Keratinocyte (primary cell): ENCODE measurements at places on chromosomes 7 and 10.

DNA sequence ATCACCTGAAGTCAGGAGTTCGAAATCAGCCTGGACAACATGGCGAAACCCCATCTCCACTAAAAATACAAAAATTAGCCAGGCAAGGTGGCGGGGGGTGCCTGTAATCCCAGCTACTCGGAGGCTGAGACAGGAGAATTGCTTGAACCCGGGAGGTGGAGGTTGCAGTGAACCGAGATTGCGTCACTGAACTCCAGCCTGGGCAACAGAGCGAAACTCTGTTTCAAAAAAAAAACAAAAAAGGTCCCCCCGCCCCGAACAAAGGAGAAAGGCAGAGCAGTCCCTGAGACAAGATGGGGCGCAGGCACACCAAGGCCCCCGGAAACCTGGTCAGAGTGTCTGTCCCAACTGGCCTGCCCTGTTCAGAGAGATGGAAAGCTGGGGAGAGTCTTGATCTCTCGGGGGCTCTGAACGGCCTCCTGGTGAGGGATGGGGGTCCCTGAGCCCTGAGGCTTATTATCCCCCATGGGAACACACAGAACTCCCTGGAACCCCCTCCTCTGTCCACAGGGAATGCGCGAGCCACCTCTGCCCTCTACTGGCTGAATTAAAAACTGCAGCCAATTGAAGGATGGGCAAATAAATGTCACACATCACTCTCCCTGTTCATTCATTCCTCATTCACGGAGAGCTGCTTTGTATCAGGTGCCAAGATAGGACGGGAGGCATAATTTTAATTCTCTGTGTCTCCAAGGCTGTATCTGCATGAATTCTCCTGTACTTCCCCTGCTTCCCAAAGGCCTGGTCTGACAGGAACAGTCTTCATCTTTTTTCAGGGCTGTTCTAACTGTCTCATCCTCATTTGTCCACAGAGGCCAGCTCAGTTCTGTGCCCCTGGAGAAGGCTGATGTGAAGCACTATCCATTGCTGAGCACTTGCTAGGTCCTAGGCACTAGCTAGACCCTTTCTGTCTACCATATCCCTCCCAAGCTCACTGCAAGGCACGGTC is 28.9 kb downstream of the MAT1A start:
- DNase-seq = no peak

GRCh38 chr7:132872034-132872433 is 209.9 kb downstream of the CHCHD3 start:
- no peak for DNase-seq

- DNase-seq = no peak
Observed at GRCh38 chr7:134926396-134926795, 59.9 kb upstream of the AGBL3 start.

DNA sequence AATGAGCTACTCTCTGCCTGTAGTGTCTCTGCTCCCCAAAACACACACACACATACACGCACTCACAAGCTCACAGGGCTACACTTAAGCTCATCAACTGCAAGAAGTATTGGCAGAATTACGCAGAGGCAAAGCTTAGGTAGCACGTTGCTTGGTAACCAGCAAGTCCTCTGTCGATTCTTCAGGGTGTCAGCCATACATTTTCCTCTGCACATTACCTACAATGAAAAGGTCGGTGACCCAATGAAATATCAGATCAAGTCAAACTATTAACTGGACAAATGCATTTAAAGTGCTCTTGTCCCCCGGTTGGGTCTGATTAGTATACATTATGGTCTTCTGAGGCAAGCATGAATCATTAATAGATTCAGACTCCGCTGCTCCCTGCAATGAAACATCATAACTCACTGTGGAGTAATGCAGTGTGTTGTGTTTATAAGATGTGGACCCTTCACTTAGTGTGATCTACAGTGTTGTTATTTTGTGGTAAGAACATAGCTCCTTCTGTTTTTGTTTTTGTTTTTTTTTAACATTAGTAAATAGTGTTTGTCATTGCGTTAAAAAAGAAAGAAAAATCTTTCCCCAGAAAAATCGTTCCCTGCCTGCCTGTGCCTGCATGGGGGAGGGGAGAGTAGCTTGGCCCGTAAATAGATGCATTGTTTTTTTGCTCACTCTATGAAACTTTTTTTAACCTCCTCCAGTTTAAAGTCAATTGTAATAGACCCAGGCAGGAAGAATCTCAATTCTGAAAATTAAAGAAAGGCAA is 325.5 kb downstream of the SFMBT2 start:
- no peak for DNase-seq

GRCh38 chr10:100791369-100792058 is 46.1 kb downstream of the PAX2 start:
- DNase-seq = no peak

DNA sequence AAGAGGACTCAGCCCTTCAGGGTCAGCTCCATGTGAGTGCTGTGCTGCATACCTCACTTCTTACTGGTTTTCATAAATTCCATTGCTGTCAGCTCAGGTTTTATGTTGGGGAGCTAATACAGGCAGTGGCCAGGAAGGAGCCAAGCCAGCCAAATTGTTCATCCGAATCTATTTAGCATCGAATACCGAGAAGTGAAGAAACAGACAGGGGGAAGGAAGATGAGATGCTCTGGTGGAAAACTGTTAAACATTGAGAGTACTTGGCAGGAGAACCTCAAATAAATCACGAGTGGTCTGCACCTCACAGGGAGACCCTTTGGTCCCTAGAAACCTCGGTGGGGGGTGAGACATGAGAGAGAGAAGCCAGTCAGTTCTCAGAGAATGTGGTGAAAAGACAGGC is 196.0 kb upstream of the TMEM72 start:
- DNase-seq = no peak

- DNase-seq = peak; percentile 68
Observed at GRCh38 chr10:4671451-4672145, 154.4 kb upstream of the AKR1E2 start.

DNA sequence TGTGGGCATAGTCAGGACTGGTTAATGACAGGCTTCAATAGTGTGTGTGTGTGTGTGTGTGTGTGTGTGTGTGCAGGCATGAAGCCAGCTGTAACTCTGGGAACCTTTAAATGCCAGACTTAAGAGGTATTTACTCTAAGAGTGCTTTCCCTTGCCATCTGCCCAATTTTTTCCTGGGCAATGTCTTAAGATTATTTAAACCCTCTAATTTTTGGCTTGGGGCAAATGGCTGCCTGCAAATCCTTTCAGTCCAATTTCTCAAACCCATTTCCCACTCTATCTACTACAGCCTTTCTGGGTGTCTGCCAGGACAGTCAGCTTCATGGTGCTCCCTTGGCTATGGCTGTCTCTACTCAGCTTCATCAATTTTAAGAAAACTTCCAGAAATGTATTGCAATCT is 62.6 kb upstream of the C1GALT1 start:
- DNase-seq = no peak

DNA sequence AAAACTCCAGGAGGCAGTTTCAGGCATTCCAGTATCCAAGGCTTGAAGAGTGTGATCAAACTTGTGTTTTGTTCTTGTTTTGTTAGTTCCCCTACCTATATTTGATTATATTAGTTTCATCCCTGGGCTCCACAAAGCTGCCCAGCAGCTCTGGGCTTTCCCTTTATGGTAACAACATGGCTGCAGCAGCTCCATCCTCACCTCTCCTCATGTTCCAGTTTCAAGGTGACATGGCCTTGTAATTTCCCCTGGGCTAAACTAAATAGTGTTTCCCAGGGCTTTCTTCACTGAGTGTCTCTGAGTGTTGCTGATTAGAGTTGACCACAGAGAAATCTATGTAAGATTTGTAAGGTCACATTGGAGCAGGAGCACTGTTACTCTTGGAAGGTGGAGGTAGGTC is 83.4 kb downstream of the MACC1 start:
- no peak for DNase-seq

GRCh38 chr7:92621561-92622023 is 31.4 kb upstream of the FAM133B start:
- no peak for DNase-seq

- DNase-seq = no peak
Observed at GRCh38 chr10:78783753-78784152, 285.0 kb upstream of the ZMIZ1 start.

DNA sequence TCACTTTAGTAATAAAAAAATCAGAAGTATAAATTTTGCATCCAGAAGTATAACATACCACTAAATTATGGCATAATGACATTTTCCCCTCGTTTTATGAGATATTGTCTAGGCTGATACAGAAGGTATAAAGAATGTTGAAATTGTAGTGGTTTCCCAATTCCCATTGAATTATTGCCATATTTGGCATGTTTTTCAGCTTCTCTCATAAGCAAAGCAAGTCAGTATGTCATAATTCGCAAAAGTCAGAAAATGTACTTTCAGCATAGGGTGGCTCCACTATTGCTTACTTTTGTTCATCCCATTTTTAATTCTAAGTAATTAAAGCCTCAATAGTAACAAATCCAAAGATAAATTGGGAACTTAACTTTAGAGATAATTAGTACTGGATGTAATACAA is 19.7 kb upstream of the PTPRZ1 start:
- no peak for DNase-seq

DNA sequence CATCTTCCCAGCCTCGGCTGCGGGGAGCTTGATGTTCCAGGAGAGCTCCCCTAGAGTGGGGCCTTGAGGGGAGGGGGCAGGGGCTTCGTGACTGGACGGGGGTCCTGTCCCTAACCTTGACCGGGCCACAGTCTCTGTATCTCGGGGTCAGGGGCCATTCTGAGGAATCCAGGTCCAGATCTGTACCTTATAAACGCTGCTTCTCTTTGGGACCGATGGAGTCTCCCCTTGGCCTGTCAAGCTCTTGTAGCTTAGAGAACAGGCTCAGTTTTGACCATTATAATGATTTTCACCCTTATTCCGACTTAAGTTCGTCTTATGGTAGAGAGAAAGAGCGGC is 831 bp downstream of the ZKSCAN5 start:
- no peak for DNase-seq

DNA sequence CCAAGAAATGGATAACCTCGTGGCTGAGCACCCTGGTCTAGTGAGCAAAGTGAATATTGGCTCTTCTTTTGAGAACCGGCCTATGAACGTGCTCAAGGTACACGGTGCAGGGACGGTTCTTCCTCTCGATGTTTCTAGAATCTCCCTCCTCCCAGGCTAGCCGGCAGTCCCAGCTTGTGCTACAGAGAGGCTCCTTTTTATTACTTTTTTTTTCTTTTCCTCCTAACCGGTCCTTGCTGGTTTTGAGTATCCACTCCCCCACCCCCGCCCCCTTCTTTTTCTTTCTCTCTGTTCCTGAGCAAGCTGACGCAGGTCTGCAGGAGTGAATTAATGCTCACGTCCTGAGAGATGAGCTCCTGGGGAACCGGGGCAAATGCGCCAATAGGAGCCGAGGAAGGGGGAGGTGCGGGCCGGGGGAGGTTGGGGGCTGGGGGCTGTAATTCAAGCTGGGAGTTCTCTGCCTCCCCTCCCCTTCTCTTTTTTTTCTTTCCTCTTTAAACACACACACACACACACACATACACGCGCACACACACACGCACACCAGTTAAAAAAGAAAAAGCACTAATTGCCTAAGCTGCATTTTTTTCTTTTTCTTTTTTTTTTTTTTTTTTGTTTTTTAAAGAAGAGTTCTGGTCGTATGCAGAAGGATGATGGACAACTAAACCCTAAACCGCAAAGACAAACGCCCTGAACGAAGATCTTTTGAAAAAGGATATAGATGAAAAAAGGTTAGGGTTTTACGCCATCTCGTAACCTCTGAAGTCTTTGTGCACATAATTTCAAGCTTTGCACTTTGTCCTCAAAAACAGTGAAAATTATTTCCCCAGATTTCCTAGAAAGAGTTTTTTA is 6.6 kb downstream of the CPA2 start:
- DNase-seq = no peak

GRCh38 chr10:16585103-16585502 is 63.4 kb upstream of the C1QL3 start:
- no peak for DNase-seq

DNA sequence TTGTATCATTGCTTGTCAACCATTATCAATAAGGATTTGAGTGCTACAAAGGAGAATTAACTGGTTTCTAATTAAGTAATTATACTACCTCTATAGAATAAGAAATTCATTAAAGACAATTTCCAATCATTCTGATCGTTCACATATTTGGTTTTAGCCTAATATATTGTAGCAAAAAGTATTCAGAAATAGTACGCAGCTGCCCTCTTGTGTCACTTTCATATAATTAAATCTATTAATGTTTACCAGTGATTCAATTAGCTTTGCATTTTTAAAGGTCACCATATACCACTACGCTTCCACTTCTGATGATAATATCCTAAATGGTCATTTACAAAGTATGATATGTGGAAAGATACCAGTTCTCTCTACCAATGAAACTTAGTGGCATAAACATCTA is 128.3 kb downstream of the NEBL start:
- DNase-seq = no peak

- DNase-seq = peak; percentile 19
Observed at GRCh38 chr10:119817991-119818888, 54.4 kb downstream of the MCMBP start.

- DNase-seq = no peak
Observed at GRCh38 chr7:42886893-42887505, 24.9 kb downstream of the C7orf25 start.

DNA sequence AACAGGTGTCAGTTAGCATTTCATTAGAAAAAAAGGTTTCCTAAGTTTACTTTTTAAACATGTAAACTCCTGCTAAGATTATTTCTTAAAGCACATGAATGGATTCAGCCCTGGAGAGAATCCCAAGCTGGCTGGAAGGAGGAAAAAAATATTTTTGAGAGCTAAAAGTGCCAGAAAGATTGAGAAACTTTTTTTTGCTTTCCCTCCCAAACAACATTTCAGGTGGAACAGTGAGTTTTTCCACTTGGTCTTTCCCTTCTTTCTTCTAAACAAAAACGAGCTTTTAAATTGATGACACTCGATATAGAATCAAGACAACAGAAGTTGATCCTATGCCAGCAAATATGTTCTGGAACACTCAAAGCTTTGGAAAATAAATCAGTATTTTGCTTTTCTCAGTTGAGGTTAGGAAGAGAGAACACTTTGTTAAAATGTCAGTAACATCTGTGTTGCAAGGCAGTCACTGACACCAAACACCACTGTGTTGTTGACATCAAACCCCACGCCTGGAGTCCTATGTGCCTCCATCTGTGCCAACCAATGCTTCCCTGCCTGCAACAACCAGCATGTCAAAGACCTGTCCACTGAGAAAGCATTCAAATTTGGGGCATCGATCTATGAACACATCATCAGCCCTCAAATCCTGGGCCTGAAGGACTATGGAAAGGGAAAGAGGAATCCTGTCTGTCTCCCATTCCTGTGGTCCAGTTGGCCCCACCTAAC is 22.9 kb upstream of the INSIG1 start:
- no peak for DNase-seq

DNA sequence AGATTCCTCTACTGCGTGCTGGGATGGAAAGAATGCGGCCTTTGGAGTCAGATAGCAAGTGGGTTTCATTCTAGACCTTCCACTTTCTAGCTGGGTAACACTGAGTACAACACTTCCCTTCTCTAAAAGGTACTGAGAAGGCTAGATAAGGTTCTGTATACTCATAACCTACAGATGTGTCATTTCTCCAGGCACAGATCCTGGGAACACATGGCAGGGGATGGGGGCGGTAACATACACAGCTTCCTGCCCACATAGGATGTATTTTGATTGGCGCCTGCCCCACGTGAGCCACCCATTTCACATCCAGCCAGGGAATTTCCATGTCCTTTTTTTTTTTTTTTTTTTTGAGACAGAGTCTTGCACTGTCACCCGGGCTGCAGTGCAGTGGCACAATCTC is 31.8 kb downstream of the KLRG2 start:
- no peak for DNase-seq
